Fibroblast of the aortic adventitia (primary cell): ENCODE measurements at places on chromosomes 6 and 20. TPM values are rescaled to one million over a fixed set of nuclear protein-coding genes. Genes with fewer than 3 reads are reported as not detected.
A peak's percentile ranks its signal among the peaks of the same experiment; 100 is the strongest.

DNA sequence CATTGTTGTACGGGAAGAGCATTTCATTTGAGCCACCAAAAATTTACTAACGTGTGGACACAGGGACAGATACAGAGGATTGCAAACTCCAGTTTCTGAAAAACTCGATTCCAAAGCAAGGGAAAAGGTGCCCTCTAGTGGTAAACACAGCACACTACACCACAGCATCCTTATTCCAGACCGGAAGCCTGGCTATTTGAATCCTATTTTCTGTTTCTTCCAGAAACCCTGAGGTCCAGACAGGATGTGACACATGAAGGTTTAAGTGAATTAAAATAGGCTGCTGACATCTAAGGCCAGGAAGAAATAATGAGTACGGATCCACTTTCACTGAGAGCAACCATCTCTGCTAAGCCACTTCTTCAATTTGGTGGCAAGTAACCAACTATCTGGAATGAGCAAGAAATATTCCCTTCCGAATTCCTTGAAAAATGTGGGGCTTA is 31.8 kb upstream of the GMPR start:
- peak; percentile 87 for DNase-seq

GRCh38 chr20:53970232-53970631 is 100.2 kb downstream of the BCAS1 start:
- DNase-seq, result no peak

- DNase-seq, result peak; percentile 52
Measured at GRCh38 chr20:33490023-33490933, at the start of gene CBFA2T2. Gene CBFA2T2, plus strand, starts transcription at chr20:33490096. Its CDS starts 172 bp downstream, at chr20:33490268.

SEMG1 gene
- not detected in 2 replicates for total RNA-seq

DOK5 gene
- 53.6 and 85.6 TPM in 2 replicates for total RNA-seq

TGM3 gene
- total RNA-seq, result 0.08 TPM in 1 of 2 replicates, not detected in the other

MRAP2 gene
- 0.33 and 5.8 TPM in 2 replicates for total RNA-seq

TXLNB gene
- 0.33 and 0.36 TPM in 2 replicates for total RNA-seq

LAMA2 gene
- total RNA-seq, result 99.1 and 103 TPM in 2 replicates
